ENCODE measurements at places on chromosomes 12 and 14.

- no peak for DNase-seq
Measured at GRCh38 chr12:46489951-46490388, 117.4 kb upstream of the SLC38A2 start.

GRCh38 chr12:95402096-95402495, 71.9 kb upstream of the METAP2 start:
- DNase-seq, result no peak

DNA sequence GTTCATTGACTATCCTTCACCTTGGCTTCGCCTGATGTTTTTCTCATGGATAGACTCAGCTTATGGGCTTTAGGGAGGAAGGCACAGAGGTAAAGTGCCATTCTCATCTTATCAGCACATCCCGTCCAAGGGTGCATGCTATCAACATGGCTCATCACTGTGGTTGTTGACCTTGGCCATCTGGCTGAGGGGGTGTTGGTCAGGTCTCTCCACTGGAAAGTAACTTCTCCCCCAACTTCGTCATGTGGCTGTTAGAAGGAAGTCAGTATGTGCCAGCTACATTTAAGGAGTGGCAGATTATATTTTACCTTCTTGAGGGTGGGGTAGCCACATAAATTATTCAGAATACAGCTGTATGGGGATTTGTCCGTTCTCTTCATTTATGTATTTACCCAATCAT, 68.9 kb downstream of the EML1 start:
- DNase-seq, result no peak

DNA sequence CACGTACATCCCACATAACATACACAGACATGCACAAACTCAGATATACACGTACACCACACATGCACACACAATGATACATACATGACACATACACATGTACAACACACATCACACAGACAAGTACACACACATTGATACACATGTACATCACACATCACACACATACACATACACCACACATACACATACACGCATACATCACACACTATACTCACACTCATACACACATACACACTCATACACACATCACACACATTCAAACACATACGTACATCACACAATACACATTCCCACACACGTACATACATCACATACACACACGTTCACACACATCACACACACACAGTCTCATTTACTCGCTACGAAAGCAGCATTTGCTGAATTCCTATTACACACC, 4.5 kb downstream of the ZNF605 start:
- DNase-seq, result no peak

DNA sequence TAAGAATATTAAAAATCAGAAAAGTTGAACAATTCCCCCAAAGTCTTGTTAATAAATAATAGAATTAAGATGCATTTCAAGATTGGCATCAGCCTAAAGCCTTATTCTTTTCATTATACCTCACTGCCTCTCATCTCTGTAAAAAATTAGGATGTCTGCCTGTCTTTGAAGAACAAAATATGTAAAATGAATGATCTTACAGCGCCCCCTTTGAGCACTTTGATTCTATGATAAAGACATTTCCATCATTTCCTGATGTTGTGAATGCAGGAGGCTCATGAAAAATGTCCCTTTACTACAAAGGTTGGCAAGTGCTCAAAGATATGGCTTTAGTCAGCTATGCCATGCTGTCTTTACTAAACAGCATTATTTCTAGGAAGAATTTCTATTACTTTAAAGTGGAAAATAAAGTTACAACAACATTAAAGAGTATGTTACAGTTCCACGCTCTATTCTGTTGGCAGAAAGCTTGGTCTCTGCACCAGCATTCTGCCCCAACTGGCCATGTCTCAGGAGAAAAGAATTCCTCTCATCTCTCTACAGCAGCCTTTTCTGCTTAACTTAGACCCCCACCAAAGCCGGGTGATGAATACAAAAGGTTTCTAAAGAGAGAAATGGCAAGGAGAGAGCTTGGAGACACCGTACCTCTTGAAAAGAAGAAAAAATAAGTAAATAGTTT, 95.1 kb downstream of the LLPH start:
- DNase-seq, result no peak

DNA sequence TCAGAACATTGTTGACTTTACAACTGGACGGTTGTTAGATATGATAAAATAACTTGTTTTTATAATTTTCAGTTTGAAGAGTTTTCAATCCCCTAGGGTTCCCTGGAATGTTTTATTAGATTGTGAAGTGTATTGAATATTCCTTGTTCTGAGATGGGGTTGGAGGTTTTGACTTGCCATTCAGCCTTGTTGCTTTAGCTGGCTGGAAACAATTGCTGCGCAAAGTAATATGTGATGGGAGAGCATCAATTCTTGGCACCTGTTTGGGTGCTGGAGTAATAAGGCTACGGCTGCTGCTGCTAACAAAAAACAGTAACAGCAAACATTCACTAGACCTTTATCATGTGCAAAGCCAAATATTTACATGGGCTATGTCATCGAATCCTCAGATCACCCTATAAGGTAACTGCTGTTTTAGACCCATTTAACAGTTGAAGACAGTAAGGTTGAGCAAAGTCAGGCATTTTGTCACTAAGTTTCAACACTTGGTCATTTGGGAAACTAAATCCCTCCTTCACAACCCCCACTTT, 241.0 kb upstream of the TBX3 start:
- no peak for DNase-seq

GRCh38 chr12:77001276-77001675, 64.1 kb downstream of the E2F7 start:
- DNase-seq, result no peak
